ENCODE measurements at places on chromosomes 4 and X.

- DNase-seq: no peak
These were observed 403.6 kb upstream of the ANXA10 start for GRCh38 chr4:167688660-167689142.

DNA sequence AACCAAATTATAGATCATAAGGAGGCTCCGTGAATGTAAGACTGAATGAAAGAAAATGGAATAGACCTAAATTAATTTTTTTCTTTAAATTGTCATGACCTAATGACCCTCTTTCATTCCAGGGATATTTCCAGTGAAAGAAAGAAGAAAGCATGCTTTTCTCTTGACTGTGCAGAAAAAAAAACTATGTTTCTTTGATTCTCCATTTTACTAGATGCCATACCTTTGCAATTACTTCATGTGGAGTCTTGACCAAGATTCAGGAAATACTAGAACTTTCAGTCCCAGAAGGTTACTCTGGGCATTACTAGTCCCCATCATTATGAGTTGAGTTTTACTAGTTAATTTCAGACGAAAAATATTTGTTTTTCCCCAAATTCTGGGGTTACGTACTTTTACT lies 6.4 kb upstream of the COMMD8 start:
- DNase-seq: no peak

DNA sequence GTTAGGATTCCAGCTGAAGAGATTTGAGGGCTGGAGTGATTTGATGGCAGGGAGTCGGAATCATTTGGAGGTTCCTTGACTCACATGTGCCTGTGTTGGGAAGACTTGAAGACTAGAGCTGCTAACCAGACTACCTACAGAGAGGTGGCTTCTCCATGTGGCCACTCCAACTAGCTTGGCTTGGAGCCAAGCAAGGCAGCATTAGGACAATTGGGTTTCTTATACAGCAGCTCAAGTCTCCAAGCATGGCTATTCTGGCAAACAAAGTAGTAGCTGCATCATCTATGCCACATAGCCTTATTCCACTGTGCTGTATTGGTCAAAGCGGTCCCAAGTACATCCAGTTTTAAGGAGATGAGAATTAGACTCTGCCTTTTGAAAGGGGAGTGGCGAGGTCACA lies 171.7 kb upstream of the SLC4A4 start:
- DNase-seq: no peak

- no peak for DNase-seq
These were observed 95.2 kb upstream of the DKK2 start for GRCh38 chr4:107131295-107131694.

DNA sequence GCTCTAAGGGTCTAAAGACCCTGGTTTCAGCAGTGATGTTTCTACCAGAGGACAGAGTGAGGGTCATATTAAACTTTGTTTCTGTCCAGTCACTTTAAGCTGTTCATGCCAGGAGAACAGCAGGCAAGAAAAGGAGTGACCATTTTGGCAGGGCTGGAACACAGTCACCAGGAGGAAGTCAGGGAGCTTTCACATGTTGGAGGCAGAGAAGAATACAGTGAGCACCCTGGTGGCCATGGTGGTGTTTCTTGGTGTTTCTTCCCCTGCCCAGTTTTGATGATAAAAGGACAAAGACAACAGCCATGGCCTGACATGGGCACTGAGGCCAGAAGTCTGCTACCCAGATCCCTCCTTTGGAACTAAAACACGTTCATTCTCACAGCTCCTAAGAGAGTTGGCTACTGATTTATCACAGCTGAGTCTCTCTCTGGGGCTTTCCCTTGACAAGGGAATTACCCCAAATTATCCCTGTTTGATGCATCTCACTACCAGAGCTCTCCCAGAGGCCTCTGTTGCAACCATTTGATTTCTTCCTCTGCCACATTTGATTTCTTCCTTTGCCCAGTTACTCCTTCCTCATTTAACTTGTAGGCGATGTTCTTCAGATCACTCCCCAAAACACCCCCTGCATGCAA lies 106.4 kb upstream of the NWD2 start:
- DNase-seq: no peak

DNA sequence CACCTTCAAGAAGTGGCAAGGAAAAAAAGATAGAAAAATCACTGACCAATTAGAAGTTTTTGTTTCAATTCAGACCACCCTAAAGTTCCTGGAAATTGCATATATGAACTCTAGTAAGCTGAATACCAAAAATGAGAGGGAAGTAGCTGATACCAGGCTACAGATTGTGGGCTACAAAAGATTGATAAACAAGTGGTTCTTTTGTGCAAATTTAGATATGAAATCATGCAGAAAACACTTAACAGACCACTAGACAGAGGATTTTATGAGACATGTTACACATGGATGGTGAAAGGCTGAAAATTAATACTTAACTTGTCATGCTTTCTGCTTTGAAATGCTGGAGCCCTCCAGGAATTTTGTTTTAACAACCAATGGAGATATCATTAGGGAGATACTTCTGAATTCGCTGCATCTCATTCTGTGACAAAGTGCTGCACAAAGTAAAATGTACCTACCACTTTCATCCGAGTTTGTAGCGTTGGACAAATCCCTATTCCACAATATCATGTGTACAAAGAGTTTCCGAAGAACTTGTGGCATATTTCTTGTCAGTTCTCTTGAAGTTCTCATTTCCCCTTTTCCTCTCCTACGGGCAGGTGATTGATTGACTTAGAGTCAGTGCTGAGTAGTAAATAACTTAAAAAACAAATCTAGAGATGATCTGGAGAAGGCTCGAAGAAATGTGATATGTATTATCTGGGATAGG lies 235.0 kb downstream of the PALLD start:
- no peak for DNase-seq

- no peak for DNase-seq
These were observed 205.5 kb downstream of the UNC5C start for GRCh38 chr4:95343235-95343634.

GRCh38 chrX:49176421-49177326 lies 5.0 kb downstream of the PLP2 start:
- no peak for DNase-seq

GRCh38 chrX:130118441-130119311 lies 8.4 kb upstream of the ELF4 start:
- no peak for DNase-seq

GRCh38 chr4:88949605-88950004 lies 107.4 kb downstream of the FAM13A start:
- DNase-seq: no peak

DNA sequence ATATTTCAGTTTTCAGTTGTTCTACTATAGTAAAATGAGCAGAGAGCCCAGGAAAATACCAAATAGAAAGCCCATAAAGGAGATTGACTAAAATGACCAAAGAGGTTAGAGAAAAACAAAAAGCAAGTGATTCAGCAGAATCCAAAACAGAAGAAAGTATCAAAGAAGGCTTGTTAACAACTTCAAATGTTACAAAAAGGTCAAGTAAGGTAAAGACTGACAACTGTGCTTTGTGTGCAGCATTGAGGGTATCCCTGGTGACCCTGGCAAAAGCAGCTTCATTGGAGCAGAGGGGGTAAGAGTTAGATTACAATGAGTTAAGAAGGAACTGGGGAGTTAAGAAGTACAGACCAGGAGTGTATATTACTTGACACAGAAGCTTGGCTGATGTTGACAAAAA lies 317.9 kb downstream of the OPHN1 start:
- no peak for DNase-seq

DNA sequence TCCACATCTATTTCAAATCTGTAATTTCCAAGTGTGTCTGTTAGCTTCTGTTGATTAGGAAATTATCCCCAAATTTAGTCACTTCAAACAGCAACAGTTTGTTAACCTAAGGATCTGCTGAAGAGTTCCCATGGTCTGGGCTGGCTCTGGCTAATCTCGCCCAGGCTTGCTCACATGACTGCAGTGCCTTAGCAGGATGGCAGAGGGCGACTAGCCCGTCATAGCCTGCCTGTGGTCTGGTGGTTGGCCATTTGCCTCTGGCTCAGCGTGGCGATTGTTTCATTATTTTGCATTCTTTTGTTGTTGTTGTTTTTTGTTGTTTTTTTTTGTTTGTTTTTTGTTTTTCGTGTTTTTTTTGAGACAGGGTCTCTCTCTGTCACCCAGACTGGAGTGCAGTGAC lies 264.0 kb downstream of the TRIML1 start:
- no peak for DNase-seq

GRCh38 chr4:88341227-88342192 lies 37.1 kb upstream of the HERC6 start:
- no peak for DNase-seq

- DNase-seq: no peak
These were observed 1.9 kb downstream of the ENPP6 start for GRCh38 chr4:184215709-184216328.

DNA sequence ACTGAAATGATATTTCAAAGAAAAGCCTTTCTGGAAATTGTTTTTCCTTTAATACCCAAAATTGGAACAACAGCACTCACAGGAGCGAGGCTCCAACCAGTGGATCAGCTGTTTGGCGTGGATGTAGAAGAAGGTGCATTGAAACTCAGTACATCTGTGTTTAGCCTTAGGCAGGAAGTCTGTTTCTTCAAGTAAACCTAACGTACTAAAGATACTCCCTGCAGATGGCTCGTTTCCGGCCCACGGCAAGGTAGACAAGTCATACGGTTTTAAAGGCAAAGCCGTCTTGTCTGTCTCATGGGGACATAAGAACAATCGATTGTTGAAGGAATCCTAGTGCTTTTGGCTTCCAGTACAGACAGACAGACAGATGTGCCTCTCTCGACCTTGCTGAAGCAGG lies 50.0 kb upstream of the CLCN4 start:
- no peak for DNase-seq

- no peak for DNase-seq
These were observed 56.3 kb downstream of the ENOX2 start for GRCh38 chrX:130846746-130847145.
